ENCODE measurements at places on chromosomes 7 and 10.

DNA sequence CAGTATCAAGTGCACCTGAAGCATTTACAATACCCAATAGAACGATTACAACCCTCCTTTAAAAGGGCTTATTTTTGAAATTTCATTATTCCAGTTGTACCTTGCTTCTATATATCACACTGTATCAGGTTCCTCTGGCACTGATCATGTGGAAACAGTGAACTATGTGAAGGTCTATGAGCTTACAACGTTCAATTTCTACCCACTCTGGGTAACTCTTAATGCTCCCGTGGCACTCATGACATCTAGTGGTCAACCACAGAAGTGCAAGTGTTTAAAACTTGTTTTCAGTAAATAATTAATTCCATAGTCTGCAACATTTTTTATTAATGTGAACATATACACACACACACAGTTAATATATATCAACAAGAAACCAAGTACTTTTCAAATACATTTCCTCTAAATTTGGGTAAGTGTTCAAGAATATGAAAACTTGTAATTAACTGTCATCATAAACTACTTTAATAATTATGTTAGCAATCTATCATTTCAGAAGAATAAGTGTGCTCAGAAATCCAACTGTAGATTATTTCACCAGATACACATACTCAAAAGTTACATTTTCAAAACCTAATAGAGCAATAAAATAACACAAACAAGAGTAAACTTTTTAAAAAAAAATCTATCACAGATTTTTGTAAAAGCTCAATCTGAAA, 61.0 kb downstream of the MPP7 start:
- peak; percentile 79 for DNase-seq

- DNase-seq, result no peak
Measured at GRCh38 chr7:140597428-140597949, 43.1 kb downstream of the DENND2A start.

DNA sequence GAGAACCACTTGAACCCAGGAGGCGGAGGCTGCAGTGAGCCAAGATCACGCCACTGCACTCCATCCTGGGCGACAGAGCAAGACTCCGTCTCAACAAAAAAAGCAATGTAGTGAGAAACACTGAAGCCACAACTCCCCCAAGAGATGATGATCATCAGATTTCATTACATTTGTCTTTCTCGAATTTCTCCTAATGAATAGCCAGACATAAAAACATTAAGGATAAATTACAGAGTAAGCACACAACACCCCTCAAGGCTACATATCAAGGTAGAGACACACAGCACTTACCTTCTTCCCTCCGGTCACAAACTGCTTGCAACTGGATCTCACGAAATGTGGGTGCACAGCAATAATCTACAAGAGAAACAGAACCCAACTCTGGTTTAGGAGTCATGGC, 91.5 kb downstream of the VPS41 start:
- no peak for DNase-seq

- peak; percentile 57 for DNase-seq
Measured at GRCh38 chr10:133388973-133389818, 4.8 kb upstream of the MTG1 start.

DNA sequence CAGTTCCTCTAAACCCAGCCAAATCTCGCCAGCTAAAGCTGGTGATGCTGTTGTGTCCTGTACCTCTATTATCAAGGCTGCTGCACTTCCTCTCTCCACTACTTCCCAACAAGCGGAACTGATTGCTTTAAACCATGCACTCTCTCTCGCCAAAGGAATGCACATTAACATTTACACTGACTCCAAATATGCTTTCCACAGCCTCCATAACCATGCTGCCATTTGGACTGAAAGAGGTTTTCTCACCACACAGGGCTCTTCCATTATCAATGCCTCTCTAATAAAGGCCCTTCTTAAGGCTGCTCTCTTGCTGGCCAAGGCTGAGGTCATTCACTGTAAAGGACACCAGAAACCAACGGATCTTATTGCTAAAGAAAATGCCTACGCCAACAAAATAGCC, 11.4 kb upstream of the LRRC61 start:
- DNase-seq, result no peak

- no peak for DNase-seq
Measured at GRCh38 chr7:55427342-55427741, 62.2 kb downstream of the LANCL2 start.

GRCh38 chr7:158362912-158363905, 224.4 kb downstream of the PTPRN2 start:
- peak; percentile 26 for DNase-seq

DNA sequence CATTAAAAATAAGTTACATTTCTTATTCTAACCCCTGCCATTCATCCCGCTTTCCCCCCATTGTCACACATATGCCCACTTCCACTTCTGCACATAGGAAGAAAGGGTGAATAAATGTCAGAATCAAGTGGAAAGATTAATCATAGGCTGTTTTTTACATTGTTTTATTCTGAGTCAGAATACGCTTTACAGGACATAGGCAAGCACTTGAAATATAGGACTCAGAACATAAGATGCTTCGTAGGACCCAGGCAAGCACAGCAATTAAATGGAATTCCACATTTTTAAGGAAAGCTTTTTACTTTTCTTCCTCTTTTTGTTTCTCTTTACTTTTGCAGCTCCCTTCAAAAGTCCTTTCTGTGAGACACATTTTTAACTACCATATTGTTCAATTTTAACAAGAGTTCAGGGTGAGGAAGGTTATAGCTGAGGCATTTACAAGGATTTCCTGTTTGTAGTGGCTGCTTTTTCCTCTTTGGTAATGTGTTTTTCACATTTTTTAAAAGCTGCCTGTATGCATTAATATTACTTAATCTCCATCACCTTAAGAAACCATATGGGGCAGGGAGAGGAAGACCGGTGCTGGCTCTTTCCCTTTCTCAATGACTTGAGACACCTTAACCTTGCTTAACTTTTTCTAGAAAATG, 130.0 kb downstream of the TES start:
- no peak for DNase-seq

DNA sequence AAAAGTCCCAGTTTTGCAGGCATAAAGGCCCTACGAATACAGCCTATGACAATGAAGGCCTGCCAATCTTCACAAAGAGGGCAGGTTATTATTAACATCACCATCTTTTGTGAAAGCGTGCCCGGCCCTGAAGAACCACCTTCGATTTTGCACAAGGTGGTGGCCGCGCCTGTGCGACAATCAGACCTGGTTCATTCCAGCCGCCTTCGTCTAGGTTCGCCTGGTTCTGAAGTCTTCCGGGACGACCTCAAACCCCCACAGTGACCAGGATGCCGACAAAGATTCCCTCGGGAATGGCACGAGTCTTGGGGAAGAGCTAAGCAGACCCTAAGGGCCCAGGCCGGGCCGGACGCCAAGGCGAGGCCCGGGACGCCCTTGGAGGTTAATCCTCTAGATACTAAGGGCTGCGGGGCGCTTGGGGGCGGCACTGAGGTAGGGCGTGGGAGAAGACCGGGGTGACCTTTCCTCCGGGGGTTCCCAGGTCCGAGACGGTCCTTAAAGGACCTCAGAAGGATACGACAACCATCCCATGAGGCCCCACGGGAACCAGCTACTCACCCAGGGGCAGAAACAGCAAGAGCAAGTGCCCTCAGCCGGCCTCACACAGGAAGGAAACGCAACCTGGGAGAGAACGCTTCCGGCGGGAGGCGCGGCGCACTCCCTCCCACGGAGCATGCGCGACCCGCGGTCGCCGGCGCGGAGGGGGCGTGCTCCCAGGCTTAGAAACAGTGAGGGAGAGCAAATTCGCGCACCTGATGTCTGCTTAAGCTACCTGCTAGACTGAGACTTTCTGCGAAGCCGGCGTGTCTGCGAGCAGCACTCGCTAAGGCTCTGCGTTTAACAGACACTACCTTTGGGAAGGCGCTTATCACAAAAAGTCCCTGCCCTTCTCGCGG, at the start of gene ATAD1:
ATAD1 (minus strand) TSS at position 618 of the 896 bp plus-strand sequence. CDS start 3,627 bp downstream, outside the sequence.
- DNase-seq, result peak; percentile 95

DNA sequence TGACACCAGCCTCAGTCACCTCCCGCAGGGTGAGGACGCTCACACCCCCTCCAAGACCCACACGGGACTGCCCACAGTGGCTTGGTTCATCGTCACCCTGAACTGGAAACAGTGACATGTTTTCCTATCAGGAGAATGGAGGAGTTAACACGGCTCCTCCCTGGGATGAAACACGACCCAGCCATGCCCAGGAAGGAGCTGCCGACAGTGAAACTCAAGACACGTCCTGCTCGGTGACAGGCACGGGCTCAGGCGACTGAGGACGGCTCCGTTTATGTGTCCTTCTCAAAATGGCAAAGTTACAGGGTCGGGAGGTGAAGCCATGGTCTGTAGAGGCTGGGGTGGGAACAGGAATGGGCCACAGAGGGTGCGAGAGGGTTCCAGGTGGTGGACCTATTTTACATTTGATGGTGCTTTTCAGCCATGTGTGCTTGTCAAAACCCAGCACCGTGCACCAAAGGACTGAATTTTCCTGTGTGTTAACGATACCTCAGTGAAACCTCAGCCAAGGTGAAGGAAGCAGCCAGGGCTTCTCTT, 272.4 kb downstream of the ADARB2 start:
- no peak for DNase-seq

DNA sequence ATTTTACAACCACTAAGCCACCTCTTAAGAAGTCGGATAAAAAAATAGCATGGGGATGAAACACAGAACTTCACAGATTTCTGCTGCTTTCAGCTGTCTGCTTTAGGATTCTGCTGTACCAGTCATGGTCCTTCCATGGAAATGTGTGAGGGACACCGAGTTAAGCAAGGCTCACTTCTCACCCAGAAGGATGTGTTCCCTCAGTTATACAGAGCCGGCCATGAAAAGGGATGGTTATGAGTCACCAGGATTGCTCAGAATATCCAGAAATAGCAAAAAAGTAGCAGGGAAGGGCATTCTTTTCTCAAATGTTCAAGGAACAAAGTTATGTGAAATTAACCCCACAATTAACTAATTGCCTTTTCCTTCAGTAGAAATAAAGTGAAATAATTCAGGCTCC, 124.4 kb downstream of the AMPH start:
- no peak for DNase-seq

GRCh38 chr7:14697684-14698083, 204.9 kb downstream of the DGKB start:
- no peak for DNase-seq

DNA sequence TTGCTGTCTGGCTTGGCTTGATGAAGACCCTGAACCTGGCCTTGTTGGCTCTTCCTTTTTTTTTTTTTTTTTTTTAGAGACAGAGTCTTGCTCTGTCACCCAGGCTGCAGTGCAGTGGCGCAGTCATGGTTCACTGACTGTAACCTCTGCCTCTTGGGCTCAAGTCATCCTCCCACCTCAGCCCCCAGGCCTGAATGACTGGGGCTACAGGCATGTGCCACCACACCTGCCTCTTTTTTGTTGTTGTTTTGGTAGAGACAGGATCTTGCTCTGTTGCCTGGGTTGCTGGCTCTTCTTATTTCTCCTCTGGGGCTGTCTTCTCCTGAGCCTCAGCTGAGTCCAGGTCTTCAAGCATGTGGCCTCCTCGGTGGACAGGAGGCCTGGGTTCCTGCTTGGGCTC, 44.7 kb downstream of the PRF1 start:
- DNase-seq, result no peak

DNA sequence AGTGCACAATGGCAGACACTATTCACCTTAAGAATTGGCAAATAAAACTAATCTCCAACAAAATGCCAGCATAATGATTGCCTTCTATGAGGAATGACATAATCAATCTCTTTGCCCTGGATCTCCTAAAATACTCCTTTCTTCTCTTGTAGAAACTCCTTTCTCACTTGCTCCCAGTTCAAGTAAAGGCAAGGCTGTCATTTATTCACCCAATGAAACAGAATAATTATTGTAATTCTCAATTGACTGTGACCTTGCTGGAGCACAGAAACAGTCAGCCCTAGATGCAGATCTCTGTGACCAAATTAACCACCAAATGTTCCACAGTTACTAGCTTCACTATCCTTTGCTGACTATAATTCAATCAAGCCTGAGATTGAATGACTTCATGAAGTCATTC, 99.3 kb downstream of the SEMA3C start:
- peak; percentile 27 for DNase-seq

GRCh38 chr10:7696545-7696944, 6.6 kb upstream of the ITIH2 start:
- DNase-seq, result no peak

All from hematopoietic multipotent progenitor cell treated with erythropoietin and hydrocortisone succinate and interleukin-3 and kit ligand, for 4 days (in vitro differentiated cells).